Activated CD4-positive, CD25-positive, alpha-beta regulatory T cell treated with anti-CD3 and anti-CD28 coated beads, Interleukin-2, amount 50 U/mL, for 16 hours (primary cell): ENCODE measurements at places on chromosomes 1 and 21.

GRCh38 chr1:201590474-201590873 is 51.5 kb downstream of the NAV1 start:
- no peak for DNase-seq

GRCh38 chr1:24301785-24302175 is 17.4 kb upstream of the GRHL3 start:
- no peak for DNase-seq

DNA sequence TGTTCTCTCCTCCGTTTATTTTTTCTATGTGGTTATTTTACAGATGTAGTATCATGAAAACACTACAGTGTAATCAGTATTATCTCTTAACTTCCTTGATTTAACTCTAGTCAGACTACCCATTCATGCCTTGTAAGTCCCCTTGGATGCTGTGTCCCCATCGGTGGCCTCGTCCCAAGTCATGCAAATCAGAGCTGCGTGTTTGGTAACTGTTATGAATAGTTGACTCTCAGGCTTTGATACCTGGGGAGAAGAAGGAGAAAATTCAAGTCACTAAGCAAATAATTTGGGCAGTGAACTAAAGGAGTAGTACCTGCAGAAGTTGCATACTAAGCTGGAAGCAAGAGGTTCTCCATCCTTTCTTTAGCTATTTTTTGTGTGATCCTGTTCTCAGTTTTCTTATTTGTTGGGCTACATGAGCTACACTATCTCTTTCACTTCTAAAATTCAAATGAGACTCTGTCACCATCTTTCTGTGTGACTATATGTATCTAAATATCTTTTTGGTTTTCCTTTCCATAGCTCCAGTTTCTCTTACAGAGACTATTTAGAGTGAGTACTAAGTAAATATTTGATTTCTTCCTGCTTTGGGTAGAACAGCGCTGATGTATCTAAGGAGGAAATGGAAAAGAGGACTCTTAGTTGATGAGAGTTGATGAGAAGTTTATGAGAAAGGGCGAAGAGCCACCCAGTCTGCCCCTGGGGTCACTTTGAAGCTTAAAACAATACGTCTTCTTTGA is 50.9 kb downstream of the VANGL2 start:
- DNase-seq: no peak

GRCh38 chr1:227093309-227093708 is 153.2 kb downstream of the COQ8A start:
- no peak for DNase-seq

DNA sequence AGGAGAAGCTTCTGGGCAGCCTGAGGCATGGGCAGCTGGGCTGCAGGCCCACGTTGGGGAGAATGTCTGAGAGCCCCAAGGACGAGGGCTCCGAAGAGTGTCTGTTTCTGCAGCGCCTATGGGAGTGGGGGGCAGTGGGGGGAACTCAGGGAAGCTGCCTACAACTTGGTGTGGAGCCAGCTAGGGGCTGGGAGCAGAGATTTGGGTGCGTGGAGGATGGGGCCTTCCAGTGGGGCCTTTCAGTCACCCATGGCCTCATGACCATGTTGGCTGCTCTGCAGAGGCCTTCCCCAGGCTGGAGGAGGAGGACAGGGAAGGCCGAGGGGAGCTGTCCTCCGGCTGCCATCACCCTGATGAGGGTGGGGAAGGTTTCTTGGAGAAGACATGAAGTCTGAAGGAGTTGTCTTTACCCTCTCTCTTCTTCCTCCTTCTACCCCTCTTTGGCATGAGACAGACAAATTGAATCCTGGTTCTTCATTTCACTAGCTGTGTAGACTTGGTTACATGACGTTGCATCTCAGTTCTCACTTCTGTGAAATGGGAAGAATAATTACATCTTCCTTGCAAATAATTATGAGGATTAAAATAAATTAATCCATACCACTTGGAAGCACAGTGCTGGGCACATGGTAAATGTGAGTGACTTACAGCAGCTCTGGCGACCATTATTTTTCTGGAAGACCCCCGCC is 8.3 kb downstream of the PPFIA4 start:
- DNase-seq: no peak

- no peak for DNase-seq
Measured at GRCh38 chr1:24970399-24970753, 40.3 kb upstream of the RUNX3 start.

GRCh38 chr1:17404034-17404684 is 32.2 kb downstream of the PADI6 start:
- no peak for DNase-seq

DNA sequence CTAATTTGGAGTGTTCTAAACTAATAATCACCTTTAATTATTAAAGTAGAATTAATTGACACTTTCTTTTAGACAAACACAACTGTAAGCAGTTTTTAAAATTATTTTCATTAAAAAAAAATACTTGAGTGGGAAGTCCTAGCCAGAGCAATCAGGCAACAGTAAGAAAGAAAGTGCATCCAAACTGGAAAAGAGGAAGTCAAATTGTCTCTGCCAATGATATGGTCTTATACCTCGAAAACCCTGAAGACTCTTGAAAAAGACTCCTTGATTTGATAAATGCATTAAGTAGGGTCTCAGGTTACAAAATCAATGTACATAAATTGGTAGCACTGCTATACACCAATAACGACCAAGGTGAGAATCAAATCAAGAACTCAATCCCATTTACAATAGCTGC is 83.0 kb upstream of the GADD45A start:
- no peak for DNase-seq

DNA sequence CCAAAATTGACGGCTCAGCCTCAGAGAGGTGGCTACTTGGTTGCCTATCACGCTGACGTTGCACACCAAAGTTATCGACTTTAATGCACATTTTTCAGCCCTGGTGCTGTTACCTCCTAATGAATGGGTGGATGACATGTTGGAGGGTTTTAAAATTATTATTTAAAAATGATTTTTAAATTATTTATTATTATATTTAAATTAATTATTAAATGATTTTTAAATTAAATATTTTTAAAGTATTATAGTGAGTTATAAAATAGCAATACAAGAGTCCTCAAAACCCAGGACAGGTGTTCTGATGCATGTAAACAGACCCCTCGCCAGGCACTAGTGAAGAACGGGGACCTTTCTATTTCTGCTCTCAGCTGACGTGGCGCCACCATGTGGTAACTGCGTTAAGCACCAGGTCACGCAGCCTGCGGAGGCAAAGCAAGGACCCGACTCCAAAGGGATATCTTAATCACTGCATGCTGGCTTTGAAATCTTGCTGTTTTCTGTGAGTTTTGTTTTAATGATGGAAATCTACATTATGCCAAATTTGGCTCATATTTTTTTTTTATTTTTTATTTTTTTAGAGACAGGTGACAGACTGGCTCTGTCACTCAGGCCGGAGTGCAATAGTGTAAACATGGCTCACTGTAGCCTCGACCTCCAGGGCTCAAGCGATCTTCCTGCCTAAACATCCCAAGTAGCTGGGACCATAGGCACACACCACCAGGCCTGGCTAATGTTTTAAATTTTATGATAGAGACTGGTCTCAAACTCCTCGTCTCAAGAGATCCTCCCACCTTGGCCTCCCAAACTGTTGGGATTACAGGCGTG is 22.6 kb downstream of the CASP9 start:
- no peak for DNase-seq

GRCh38 chr1:8510041-8510823 is 192.3 kb downstream of the SLC45A1 start:
- DNase-seq: no peak

DNA sequence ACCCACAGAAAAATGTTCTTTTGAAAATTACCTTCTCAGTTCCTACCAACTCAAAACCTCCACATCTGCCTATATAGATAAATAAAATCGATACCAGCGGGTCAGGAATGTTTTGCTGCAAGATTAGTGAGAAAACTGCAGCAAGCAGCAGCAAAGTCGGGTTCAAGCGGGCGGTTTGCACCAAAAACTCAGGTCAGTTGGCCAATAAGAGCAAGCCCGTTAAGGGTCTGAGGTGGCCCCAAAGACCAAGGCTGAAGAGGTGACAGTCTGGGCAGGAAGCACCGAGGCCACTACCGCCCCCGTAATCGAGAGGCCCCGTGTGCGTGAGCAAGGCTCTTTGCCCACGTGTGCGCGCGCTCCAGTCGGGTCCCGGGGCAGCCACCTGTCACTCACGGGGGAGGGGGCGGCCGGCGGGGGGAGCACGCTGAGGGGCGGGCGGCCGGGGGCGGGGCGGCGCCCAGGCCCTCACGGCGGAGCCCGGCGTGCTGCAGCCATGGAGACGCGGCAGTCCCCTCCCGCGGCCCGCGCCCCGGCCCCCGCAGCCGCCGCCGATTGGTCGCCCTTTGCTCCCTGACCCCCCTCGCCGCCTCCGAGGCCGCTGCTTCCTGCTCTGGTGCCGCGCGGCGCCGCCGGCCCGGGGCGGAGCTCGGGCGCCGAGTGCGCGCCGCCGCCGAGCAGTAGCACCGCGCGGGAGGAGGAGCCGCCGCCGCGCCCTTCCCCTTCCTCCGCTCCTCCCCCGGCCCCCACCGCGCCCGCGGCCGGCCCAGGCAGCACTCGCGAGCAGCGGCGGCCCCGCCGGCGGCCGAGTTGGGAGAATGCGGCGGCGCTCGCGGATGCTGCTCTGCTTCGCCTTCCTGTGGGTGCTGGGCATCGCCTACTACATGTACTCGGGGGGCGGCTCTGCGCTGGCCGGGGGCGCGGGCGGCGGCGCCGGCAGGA is at the start of gene GALNT2:
Gene GALNT2, plus strand, starts transcription at position 773 of the 939 bp plus-strand sequence. Its CDS starts 43 bp downstream, at position 816.
- peak; percentile 67 for DNase-seq

DNA sequence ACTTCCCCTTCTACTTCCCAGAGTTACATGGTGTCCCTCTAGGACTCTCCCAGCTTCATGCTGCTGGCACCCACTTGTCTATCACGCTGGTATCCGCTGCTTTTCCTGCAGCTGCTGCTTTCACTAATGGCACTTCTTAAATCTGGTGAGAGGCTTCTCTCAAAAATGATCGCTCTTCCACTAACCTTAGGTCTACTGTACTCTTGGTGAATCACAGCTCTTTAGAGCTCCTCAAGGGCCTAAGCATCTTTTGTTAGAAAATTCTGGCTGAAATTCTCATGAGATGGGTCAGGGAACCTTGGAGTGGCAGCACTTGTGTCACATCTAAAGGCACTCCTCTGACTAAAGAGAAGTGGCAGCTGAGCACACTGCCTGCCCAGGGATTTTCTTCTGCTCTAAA is 32.1 kb downstream of the ZMYND12 start:
- no peak for DNase-seq

DNA sequence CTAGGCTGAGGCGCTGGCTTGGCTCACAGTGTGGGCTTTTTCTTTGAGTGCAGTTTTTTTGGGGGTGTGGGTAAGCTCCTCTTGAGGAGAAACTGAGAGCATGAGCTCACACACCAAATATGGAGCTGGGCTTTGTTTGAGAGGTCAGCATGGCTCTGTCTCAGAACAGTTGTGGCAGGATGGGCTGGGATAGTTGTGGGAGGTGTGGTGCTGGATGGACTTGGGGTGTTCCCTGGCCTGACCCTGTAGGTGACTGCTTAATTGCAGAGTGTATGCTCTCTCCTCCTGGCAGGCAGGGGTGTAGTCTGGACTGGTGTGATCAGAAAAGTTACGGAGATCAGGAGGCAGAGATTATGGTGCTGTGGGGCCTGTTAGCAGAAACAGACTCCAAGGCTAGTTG is 64.3 kb upstream of the PGBD5 start:
- no peak for DNase-seq

DNA sequence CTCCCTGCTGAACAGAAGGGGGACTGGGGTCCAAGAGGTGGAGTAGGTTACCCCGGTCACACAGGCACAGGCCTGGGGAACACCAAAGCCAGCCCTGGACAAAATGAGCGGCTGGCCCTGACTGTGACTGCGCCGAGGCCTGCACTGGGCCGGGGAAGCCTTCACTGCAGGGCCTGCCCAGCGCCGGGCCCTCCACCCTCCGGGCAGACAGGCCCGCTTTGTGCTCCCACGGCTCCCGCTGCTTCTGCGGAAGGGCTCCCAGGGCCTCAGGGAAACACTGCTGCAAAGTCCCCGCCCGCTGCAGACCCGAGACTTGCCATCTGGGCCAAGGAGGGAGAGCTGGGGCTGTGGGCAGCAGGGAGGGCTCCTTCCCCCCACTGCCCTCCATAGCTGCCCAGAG is 35.3 kb downstream of the MEGF6 start:
- no peak for DNase-seq

DNA sequence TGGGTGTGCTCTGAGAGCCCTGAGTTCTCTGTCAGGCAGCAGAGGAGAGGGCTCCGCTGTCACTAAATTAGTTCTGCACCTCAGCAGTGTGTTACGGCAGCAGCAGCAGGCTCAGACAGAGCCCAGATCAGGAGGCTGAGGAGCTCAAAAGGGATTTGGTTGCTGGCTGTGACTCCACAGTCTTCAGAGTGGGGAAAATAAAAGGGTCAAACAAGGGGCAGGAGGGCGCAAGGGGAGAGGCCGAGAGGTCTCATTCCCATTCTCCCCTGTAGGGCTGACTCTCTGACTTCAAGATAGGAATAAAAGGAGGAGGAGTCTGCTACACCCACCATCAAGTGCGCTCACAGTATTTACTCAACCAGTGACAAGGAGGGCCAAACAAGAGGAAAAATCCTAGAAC is 9.2 kb upstream of the SLC45A3 start:
- DNase-seq: no peak

DNA sequence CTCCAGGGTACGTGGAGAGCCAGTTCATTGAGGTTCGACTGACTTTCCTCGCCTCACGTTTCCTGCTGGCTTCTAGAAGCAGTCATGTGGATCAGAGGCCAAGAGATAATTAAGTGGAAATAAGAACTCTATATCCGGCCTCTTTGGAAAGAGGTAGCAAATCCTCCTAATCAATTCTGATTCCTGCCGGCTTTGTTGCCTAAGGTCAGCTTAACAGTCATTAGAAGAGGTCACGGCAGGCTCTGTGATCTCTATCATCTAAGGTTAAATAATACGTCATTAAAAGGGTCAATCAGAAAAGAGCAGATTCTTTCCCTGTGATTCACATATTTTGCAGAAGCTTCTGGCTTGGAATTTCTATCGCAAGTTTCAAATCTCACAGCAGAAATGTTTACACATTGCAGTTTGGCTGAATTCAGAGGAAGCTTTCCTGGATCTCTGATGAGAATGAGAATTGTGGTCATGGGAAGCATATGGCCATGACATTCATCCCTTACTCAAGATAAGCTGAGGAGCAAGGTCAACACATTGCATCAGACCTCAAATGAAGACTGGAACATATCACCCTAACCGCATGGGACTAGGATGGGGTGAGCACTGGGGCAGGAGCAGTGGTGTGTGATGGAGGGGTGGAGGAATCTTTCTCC is 189.4 kb downstream of the PBX1 start:
- no peak for DNase-seq

GRCh38 chr1:67393737-67394136 is 36.5 kb downstream of the SERBP1 start:
- no peak for DNase-seq

DNA sequence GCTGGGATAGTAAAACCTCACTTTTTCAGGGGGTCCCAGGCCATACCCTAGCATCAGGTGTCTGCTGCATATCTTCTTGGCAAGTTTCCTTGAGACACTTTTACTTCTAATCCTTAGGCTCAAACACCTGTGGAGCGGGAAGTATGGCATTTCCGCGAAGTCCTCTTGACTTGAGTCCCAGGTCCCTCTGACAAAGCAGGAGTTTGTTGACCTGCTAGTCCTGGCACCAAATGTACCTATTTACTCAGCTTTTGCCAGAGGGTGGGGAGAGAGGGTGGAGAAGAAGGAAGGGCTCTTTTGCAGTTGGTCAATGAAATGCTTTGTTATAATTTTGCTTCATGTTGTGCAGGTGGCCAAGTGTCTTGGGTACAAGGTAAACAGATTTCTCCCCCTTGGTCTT is 59.7 kb downstream of the CLIC6 start:
- no peak for DNase-seq
